ENCODE measurements at places on chromosomes 2 and 18. TPM values are rescaled to one million over a fixed set of nuclear protein-coding genes. Genes with fewer than 3 reads are reported as not detected.

The ACTG2 gene
- 16.5 TPM for total RNA-seq

The MPP4 gene
- total RNA-seq = 4.7 TPM

The SLC25A12 gene
- 12.9 TPM for total RNA-seq

The MEP1B gene
- not detected for total RNA-seq

The DNMT3A gene
- 10.6 TPM for total RNA-seq

The SCYGR4 gene
- total RNA-seq = not detected

The SEMA4C gene
- 27.1 TPM for total RNA-seq

The MREG gene
- total RNA-seq = 2.0 TPM

The CRYGD gene
- not detected for total RNA-seq
